ENCODE measurements at places on chromosomes 16 and 17.

DNA sequence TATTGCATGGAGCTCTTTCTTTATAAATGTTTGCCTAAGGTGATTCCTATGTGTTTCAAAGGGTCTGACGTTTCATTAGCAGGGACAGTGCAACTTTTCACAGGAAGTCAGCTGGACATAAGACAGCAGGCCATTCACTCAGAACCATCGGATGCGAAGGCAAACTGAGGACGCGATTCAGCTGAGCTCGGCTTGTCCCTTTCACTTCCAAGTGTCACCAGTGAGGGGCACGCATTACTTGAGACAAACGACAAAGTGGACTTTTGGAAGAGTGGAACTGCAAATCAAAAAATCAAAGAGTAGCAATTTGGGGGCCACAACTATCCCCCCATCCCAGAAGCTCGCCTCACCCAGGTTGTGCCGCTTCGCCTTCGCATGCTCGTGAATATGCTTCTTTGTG lies 14.6 kb downstream of the USP22 start:
- DNase-seq, result no peak

DNA sequence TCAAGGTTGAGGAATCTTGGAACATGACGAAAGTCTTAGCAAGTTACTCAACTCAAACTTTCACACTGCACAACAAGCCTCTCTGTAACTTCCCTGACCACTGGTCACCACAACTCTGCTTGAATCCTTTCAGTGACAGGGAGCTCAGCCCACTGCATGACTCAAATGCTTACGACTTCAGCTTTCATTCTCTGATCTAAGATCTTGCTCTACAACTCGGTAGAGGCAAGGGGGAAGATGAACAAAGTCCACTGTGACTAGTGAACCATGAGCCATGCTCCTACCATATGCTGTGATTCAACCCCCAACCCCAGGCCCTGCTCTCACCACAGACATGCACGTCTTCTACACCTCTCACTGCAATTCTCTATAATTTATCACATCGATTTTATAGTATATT lies 160.9 kb downstream of the SLC39A11 start:
- DNase-seq, result no peak

DNA sequence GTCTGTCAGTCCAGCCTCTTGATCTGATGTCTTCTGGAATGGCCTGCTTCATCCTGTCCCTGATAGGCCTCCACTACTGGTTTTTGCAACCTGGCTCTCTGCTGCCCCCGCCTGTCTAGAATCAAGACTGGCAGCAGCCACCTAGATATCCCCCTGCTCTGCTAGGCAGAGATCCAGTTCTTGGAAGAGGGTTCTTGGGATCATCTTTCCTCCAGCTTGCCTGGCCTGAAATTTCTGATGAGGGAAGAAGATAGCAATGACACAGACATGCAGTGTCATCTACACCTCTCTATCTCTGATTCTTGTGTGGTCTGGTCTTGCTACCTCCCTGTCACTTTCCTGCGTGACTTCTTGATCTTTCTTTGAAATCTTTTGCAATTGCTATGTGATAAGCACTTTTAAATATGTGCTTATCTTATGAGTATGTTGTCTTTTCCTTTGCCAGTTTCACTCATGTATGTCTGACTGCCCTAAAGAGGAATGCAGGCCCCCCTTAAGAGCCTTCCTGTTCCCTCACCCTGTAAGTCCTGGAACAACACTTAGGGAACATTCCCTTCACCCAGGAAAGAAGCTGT lies 20.3 kb upstream of the NFATC3 start:
- peak; percentile 61 for DNase-seq

- DNase-seq, result no peak
These were observed 36.0 kb upstream of the RBFOX3 start for GRCh38 chr17:79646721-79647455.

DNA sequence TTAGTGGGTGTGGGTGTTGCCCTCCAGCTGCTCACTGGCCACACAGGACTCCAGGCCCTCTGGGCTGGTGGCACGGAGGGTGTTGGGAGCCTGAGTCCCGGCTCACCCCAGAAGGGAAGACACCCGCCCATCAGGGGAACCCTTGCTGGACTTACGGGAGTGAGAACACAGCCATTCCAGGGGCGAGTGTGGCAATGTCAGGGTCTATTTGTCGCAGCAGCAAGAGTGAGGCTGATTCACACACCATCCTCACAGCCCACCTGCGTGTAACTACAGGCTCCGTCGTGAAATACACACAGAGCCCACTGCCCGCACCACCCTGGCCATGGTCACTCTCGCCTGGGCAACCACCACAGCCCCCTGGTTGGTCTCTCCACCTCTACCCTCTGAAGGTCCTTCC lies 17.8 kb upstream of the AATK start:
- no peak for DNase-seq

- DNase-seq, result no peak
These were observed 60.9 kb downstream of the MRTFB start for GRCh38 chr16:14131774-14132695.

DNA sequence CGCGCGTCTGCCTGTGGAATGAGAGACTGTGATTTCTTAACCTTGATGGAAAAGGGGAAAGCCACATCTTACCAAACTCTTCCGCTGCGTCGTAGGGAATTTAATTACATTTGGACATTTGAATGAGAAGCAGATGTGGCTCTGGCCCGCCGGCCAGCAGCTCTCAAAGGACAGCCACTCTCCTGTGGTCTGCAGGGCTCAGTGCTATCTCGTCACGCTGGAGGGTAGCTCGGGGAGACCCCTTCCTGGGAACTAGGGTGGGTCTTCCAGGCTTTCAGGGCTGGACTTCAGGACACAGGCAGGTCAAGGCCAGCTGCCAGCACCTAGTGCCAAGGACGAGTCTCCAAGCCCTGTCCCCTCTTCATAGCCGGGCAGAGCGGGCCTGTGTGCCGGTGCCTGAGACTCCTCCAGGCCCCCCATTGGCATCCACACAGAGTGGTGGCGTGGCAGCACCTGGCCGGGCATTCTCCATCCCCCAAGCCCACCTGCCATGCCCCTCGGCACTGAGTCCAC lies 15.9 kb upstream of the TBX2 start:
- DNase-seq, result no peak

DNA sequence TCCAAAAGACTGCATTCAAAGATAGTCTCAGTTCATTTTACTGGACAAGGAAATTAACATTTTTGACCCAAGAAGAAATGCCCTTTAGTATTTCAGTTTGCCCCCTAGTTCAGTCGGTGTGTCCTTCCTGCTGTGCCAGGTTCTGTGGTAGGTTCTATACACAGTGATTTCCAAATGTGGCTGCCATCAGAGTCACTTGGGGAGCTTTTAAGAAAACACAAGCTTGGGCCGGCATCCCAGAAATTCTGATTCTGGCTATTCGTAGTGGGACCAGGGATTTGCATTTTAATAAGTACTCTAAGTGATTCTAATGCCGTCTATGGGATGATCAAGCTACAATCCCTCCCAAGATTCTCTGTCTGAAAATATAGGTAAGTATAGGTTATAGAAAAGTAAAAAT lies 10.2 kb downstream of the RSPRY1 start:
- no peak for DNase-seq

- no peak for DNase-seq
These were observed 16.8 kb upstream of the AKAP1 start for GRCh38 chr17:57068222-57068658.

DNA sequence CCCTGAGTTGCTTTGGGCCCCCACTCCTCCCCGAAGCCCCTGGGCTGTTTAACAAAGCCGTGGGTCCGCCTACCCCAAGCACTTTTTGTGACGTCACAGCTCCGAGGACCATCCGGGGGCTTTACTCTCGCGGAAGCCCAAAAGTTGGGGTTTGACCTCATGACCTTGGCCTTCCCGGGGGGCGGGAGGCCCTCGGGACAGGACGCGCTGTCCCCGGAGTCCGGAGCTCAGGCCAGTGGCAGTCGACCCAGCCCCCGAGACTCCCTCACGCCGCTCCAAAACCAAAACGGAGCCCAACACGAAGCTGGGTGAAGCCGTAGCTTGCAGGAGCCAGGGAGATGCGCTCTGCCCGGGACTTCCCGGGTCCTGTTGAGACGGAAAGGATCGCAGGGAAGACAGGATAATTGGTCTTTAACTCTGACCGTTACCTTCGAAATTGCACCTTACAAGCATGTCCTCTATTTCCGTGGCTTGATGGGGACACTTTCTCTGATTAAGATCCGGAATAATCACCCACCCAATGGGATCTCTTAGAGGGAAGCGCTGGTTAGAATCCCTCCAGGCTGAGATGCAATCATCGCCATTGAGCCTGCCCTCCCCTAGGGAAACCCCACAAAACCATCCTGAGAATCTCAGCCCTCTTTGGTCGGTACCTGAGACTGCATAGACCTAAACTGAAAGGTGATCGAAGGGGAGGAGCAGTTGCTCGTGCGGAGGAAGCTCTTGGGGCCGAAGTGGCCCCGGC lies 4.9 kb upstream of the SOX9 start:
- DNase-seq, result no peak

DNA sequence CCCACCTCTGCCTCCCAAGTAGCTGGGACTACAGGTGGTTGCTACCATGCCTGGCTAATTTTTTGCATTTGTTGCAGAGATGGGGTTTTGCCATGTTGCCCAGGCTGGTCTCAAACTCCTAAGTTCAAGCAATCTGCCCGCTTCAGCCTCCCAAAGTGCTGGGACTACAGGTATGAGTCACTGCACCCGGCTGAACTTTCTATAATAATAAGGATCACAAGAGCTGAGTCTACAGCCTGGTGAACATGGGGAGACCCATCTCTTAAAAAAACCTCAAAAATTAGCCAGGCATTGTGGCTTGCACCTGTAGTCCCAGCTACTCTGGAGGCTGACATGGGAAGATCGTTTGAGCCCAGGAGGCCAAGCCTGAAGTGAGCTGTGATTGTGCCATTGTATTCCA lies 53.5 kb downstream of the WDR59 start:
- DNase-seq, result no peak

- no peak for DNase-seq
These were observed 52.8 kb upstream of the C17orf78 start for GRCh38 chr17:37322826-37323561.

DNA sequence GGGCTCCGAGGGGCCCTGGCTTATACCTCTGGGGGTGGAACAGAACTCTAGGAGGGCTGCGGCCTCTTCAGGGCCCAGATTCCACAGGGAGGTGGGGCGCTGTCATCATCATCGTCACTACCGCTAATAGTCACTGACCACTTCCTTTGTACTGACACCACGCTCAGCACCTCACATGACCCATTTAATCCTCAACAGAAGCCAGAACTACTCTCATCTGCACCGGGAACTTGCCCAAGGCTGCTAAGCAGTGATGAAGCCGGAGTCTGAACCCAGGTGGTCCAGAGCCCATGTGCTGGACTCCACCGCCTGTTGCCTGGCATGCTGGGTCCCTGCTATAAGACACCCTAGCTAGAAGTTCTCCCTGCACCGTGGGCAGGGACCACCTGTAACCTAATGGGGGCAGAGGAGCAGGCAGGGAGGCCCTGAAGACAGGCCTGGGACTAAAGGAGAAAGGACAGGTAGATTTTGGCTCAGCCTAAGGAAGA lies 12.0 kb downstream of the UNC13D start:
- DNase-seq, result peak; percentile 60

- no peak for DNase-seq
These were observed 43.9 kb downstream of the FBXL20 start for GRCh38 chr17:39357488-39357887.

- no peak for DNase-seq
These were observed 2.5 kb downstream of the ITGAD start for GRCh38 chr16:31395647-31396046.

- no peak for DNase-seq
These were observed 98.4 kb upstream of the FOXF1 start for GRCh38 chr16:86411897-86412296.

- DNase-seq, result peak; percentile 51
These were observed 16.7 kb upstream of the OR1F1 start for GRCh38 chr16:3171181-3171854.

- DNase-seq, result no peak
These were observed 215.7 kb upstream of the CIBAR2 start for GRCh38 chr16:85327731-85328675.

Data from effector memory CD8-positive, alpha-beta T cell (primary cell).